Activated CD8-positive, alpha-beta memory T cell treated with anti-CD3 and anti-CD28 coated beads for 36 hours (primary cell): ENCODE measurements at places on chromosomes 7 and 10. TPM values are rescaled to one million over a fixed set of nuclear protein-coding genes. Genes with fewer than 3 reads are reported as not detected.

SDK1 gene
- total RNA-seq = 0.50 TPM

PSTK gene
- total RNA-seq = 6.3 TPM

SPDYE11 gene
- not detected for total RNA-seq

DGKB gene
- not detected for total RNA-seq

PIK3AP1 gene
- total RNA-seq = 9.8 TPM

PON1 gene
- not detected for total RNA-seq

TMEM196 gene
- not detected for total RNA-seq

DNAH11 gene
- not detected for total RNA-seq

FAM25G gene
- not detected for total RNA-seq

ZNF786 gene
- total RNA-seq = 7.3 TPM

NPC1L1 gene
- not detected for total RNA-seq

CHRM2 gene
- total RNA-seq = not detected

EIF5AL1 gene
- 3.2 TPM for total RNA-seq

GCK gene
- total RNA-seq = 1.8 TPM

KIF11 gene
- total RNA-seq = 40.5 TPM

RBM20 gene
- 0.42 TPM for total RNA-seq

FAM180A gene
- not detected for total RNA-seq

TAS2R4 gene
- 1.2 TPM for total RNA-seq

HTR7 gene
- total RNA-seq = not detected

NUP205 gene
- 127 TPM for total RNA-seq

C10orf143 gene
- total RNA-seq = 5.0 TPM

WNT2 gene
- not detected for total RNA-seq

PSD gene
- total RNA-seq = 4.9 TPM

PDK4 gene
- not detected for total RNA-seq

RELN gene
- not detected for total RNA-seq
